Activated CD8-positive, alpha-beta memory T cell treated with anti-CD3 and anti-CD28 coated beads for 1 hour (primary cell): ENCODE measurements at places on chromosomes 13 and 19.

GRCh38 chr19:3682741-3683404, 17.4 kb downstream of the PIP5K1C start:
- no peak for DNase-seq

- DNase-seq: no peak
These were observed 10.5 kb downstream of the B3GNT3 start for GRCh38 chr19:17805427-17805826.

DNA sequence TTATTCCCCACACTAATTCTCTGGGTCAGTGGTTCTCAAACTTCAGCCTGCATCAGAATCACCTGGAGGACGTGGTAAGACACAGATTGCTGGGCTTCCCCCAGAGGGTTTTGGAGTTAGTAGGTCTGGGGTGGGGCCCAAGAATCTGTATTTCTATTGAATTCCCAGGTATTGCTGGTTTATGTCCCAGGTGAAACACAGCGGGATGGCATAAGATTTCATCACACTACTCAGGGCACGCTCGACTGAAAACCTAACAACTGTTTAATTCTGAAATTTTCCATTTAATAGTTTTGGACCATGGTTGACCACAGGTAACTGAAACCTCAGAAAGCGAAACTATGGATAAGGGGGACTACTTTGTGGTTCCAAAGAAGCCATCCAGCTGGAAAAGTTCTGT, 6.5 kb downstream of the MLNR start:
- DNase-seq: no peak

GRCh38 chr13:42539670-42540069, 34.3 kb upstream of the TNFSF11 start:
- no peak for DNase-seq

- peak; percentile 12 for DNase-seq
These were observed at the start of gene USP12 for GRCh38 chr13:27171244-27171826. USP12 (minus strand) TSS chr13:27171811; CDS start chr13:27171639, 172 bp downstream.

- no peak for DNase-seq
These were observed 1.9 kb downstream of the KLF12 start for GRCh38 chr13:74132152-74132775.

- no peak for DNase-seq
These were observed 2.7 kb downstream of the PSMD8 start for GRCh38 chr19:38377052-38377451.

GRCh38 chr13:43835701-43836100, 43.8 kb downstream of the CCDC122 start:
- no peak for DNase-seq

DNA sequence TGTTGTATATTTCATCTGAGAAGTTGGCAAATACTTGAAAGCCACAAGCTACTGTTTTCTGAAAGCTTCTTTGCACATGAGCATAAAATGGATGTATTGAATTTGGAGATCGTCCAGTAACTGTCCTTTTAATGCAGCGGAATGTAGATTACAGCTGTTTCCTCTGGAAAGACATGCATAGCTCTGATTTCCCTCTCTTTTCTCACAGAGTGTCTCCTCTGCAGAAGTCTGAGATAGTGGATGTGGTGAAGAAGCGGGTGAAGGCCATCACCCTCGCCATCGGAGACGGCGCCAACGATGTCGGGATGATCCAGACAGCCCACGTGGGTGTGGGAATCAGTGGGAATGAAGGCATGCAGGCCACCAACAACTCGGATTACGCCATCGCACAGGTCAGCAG, 283.0 kb downstream of the SHISA2 start:
- DNase-seq: no peak

- no peak for DNase-seq
These were observed 17.5 kb downstream of the CEACAM3 start for GRCh38 chr19:41813911-41814310.

DNA sequence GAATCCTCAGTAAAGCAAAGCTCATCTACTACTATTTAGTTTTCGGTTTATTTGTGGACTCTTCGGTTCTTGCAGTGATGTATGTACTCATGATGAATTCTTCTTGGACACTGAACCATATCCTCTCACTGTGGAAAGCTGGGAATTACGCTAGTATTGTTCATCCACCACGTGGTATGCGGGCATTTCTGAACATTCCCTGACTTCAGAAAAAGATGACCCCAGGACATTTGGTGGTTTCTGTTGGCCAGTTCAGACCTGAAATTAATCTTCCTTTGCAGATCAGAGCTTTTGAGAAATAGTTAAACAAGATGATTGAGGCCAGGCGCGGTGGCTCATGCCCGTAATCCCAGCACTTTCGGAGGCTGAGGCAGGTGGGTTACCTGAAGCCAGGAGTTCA, 25.3 kb upstream of the FBN3 start:
- no peak for DNase-seq

GRCh38 chr19:31255174-31255799, 93.9 kb downstream of the TSHZ3 start:
- DNase-seq: no peak

- no peak for DNase-seq
These were observed 19.2 kb downstream of the GPX4 start for GRCh38 chr19:1122972-1123363.

GRCh38 chr13:46580362-46580839, 27.4 kb downstream of the LRCH1 start:
- no peak for DNase-seq

- DNase-seq: no peak
These were observed 376.7 kb downstream of the LIG4 start for GRCh38 chr13:107838588-107839161.

DNA sequence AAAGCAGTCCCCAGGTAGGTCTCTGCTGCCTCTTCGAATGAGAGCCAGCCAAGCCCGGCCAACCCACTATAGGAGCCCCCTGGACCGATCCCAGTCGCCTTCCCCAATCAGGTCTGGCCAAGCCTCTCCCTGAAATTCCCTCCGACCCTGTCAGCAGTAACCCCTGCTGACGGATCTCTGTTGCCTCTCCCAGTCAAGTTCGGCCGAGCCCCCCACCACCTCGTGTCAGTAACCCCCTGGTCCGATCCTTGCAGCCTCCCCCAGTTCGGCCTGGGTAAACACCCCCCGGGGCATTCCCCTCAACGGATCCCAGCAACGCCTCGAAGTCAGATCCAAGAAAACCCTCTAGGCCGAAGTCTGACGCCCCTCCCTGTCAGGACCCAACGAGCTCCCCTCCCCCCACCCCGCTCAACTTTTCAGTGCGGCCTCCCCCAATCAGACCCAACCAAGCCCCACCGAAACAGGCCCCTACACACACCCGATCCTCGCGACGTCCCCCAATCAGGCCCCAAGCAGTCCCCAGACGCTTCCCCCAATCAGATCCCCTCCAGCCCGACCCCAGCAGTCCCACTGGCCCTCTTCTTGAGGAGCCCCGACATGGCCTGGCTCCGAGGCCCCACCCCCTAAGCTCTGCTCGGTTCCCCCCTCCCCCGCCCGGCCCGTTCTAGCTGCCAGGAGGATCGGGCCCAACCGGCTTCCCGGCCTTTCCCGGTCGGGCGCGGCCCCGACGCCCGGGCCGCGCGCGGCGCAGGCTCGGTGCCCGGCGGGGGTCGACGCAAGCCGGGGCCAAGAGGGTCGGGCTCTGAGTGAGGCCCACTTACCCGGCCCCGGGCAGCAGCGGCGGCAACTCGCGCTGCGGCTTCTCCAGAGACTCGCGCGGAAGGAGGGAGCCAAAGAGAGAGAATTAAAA, 1.8 kb downstream of the TNPO2 start:
- DNase-seq: peak; percentile 33

GRCh38 chr19:34310494-34310981, 54.5 kb upstream of the GPI start:
- DNase-seq: no peak

DNA sequence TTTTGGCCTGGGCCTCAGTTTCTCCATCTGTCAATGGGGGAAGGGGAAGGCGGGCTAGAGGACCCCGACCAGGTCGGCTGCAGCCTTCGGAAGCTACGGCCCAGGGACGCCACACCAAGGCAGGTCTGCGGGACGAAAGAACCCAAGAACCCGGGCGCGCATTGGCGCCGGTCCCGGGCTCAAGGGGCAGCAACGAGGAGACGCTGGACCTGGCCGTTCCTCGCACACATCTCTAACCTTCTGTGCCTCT, 739 bp upstream of the ILF3 start:
- DNase-seq: no peak

DNA sequence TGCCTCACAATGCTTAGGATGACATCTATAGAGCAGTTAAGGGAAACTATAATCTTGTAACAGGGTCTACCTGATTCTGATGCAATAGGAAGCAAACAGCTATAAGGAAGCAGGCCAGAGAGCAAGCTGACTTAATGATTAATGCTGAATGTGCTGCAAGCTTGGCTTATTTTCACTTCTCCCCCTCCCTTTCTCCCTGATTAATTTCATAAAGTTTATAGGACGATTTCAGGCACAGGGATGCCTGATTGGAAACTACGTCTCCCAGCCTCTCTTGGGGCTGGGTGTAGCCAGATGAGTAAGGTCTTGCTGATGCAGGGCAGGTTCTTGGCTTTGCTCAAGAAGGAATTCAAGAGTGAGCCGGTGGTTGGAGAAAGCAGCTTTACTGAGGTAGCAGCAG, 82.8 kb upstream of the MRI1 start:
- no peak for DNase-seq

DNA sequence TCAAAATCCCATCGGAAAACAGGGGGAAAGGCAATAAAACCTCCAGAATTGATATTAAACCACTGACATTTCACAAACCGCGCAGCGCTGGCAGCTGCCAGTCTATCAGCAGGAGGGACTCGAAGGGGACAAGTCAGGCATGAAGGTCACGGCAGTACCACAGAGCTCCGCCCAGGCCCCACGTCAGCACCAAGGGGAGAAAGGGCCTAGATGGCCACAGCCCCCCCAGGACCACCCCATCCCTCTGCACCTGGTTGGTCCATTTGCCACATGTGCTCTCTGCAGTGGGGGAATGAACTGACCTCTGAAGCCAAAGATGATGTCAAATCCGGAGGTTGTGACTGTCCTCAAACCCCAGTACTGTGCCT, 9.5 kb upstream of the VSTM2B start:
- no peak for DNase-seq
